ENCODE measurements at places on chromosomes 13 and 19.

GRCh38 chr19:17337675-17338432 lies 501 bp downstream of the GTPBP3 start:
- peak; percentile 11 for DNase-seq

GRCh38 chr13:94309997-94310855 lies 169.3 kb downstream of the DCT start:
- DNase-seq, result no peak

DNA sequence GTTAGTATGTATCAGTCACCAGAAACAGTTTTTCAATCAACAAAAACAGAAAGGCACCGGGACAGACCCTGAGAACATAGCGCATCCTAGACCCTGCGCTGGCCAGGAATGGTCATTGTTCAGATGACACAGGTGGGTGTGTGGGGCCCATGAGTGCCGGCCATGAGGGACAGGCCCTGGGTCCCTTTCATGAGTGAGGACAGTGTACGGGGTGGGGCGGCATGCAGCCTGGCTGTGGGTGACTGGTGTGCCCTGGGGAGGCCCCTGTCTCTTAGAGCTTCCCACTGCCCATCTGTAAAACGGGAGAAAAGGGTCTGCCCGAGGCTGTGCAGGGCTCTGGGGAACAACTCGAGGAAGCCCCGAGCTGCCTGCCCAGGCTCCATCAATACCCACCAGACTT lies 25.8 kb downstream of the PBX4 start:
- no peak for DNase-seq

DNA sequence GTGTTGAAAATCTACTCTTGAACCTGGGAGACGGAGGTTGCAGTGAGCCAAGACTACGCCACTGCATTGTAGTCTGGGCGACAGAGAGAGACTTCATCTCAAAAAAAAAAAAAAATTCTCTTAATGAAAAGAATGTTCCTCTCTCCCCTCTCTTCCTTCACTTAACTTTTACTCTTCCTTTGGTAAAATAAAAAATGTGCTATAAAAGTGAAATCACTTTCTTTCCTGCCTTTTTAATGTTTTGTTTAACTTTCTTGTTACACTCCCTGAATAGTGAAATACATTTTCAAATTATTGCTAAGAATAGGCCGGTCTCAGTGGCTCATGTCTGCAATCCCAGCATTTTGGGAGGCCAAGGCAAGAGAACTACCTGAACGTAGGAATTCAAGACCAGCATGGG lies 86.5 kb downstream of the DACH1 start:
- DNase-seq, result no peak

GRCh38 chr19:49555600-49556411 lies 24.6 kb downstream of the NOSIP start:
- peak; percentile 55 for DNase-seq

DNA sequence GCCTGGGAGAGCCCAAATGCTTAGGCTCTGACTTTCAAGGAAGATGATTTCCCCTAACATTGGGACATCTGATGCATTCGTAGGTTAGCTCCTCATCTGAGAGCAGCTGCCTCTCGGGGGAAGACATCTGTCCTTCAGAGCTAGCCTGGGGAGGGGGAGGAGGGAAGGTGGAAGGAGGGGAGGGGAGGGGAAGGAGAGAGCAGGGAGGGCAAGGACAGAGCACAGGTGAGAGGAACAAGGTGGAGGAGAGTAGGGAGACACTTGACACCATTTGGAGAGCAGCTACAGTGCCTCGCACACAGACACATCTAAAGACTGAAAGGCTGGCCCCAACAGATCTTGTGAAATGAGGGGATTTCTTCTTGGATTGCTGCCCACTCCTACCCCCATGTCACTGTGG lies 103.8 kb downstream of the ZDHHC20 start:
- no peak for DNase-seq

Data from T-helper 2 cell (primary cell).